Activated naive CD8-positive, alpha-beta T cell treated with anti-CD3 and anti-CD28 coated beads, Interleukin-2, amount 10 ng/mL, durations not matched to agents 7 days and 5 days (primary cell): ENCODE measurements at places on chromosomes 5 and 9. TPM values are rescaled to one million over a fixed set of nuclear protein-coding genes. Genes with fewer than 3 reads are reported as not detected.

DNA sequence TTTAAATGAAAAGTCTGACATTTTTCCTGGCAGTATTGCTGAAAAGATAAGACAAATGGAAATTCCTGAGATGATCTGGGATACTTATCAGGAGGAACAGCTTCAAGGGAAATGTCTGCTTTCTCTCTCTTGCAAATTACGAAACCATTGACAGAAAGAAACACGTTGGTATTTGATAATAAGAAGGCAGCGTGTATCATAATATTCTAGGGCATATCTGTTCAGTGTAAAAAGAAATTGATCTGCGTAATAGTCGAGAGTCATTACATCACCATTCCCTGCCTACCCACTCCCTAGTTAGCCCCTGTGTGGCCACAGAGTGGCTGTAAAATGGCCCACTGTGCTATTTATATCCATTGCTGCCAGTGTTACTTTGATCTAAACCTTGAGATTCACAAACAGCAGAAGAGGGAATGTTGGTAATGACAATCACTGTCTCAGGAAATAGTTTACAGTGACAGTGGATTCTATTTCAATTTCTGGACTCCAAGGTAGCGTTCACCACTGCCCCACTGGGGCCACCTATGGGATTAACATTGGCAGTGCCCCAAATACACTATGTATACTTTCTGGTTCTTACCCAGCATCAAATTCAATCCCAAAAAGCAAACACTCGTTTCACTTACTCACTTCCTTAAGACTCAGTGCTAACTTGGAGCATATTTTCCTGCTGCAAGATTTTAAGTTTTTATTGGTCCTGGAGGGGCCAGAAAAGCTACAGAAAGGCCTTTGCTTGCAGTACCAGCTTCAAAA lies 133.4 kb upstream of the GAS1 start:
- no peak for DNase-seq
- H3K27ac ChIP-seq, result no peak overlapping the region
- no peaks in the 10 kb centered on the region for H3K4me1 ChIP-seq
- H3K4me3 ChIP-seq, result no peak overlapping the region
- no peaks in the 10 kb centered on the region for H3K36me3 ChIP-seq
- no peaks in the 10 kb centered on the region for H3K27me3 ChIP-seq

- H3K36me3 ChIP-seq, result no peaks in the 10 kb centered on the region
- no peaks in the 10 kb centered on the region for H3K4me1 ChIP-seq
- no peak overlapping the region for H3K27ac ChIP-seq
- H3K4me3 ChIP-seq, result no peak overlapping the region
- peaks cover 3% of the 10 kb centered on the region for H3K27me3 ChIP-seq
Observed at GRCh38 chr9:16413509-16414016, 456.9 kb downstream of the BNC2 start.

DNA sequence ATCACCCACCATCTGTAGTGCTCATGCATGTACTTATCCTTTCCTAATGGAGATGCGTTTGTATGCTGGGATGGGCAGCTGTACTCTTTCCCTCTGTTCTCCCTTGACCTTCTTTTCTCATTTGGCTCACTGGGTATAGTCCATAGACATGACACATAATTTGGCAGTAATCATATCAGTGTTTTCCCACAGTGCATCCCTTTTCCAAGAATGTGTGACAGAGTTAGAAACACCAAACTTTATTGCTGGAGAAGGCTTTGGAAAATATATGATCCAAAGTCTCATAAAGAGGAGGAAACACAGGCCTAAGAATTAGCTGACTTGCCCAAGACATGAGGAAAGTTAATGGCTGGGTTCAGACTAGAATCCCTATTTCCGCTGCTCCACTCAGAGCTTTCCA lies 1233.4 kb upstream of the DMAC1 start:
- no peaks in the 10 kb centered on the region for H3K4me1 ChIP-seq
- no peak overlapping the region for H3K4me3 ChIP-seq
- no peaks in the 10 kb centered on the region for H3K36me3 ChIP-seq

DNA sequence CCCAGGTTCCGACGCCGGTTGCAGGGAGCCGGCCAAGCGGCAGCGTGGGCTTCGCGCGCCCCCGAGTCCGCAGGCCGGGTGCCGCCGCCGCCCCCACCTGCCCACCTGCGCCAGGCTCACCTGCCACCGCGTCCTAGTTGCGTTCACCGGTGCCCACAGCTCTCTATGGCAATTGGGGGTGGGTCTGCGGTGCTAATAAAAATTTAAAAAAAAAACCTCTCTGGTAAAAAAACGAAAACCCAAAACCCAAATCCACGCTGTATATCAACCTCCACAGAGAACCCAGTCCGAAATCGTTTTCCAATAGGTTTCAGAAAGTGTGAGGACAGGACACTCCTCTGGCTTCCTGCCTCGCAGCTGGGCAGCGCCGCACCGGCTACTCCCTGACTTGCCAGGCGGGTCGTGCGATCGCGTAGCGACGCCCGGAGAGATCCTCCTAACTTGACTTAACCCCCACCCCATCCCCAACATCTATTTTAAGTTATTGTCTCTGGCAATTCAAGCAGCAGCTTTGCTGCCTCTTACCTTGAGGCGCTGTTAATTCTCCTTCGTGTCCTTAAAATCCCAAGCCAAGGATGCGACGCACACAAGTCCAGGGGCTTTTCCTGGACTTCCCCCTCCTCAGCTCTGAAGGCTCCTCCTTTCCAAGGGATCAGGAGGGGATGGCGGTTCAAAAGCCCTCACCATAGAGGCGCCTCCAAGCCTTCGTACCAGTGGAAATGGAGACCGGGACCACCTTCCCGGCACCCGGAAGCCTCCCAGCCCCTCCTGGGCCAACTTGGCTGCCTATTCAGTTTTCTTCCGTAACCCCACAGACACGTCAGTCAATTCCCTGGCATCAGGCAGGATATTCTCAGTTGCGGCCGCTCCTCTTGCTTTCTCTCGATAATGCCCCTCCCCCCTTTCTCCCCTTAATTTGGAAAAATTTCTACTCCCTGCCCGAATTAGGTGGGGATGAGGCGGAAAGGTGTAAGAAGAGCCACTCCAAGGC lies 1639.4 kb upstream of the C9orf72 start:
- DNase-seq, result no peak
- peaks cover 51% of the 10 kb centered on the region for H3K27me3 ChIP-seq
- peaks cover 2% of the 10 kb centered on the region for H3K4me1 ChIP-seq

- no peak for DNase-seq
- H3K36me3 ChIP-seq, result no peaks in the 10 kb centered on the region
- H3K4me1 ChIP-seq, result peaks cover 20% of the 10 kb centered on the region
- peaks cover 12% of the 10 kb centered on the region for H3K27me3 ChIP-seq
- no peak overlapping the region for H3K27ac ChIP-seq
Observed at GRCh38 chr9:112005939-112006338, 109.3 kb downstream of the UGCG start.

DNA sequence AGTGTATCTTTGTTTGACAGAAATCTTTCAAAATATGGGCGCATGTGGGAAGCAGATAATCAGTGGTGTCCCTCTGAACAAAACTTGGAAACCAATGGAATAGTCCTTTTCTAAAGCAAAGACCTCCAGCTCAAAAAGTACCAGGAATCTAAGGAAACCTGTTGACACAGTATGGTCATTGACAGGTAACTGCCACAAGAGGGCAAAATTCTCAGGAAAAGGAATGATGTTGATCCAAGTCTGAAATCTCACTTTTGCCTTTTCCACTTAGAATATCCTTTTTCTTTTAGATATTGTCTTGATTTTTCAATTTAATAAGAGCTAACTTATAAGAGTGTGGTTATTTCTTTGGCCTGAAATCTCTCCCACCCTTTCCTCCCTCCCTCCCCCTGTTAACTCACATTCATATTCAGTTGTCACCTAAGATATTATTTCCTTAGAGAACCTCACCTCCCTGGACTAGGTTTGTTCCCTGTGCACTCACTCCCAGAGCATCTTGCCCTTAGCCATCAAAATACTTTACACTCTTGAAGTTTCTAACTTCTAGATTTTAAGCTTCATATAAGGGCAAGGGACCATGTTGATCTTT lies 59.0 kb upstream of the BARX1 start:
- H3K4me3 ChIP-seq, result no peak overlapping the region
- H3K36me3 ChIP-seq, result no peaks in the 10 kb centered on the region
- no peak overlapping the region for H3K27ac ChIP-seq
- peaks cover 6% of the 10 kb centered on the region for H3K4me1 ChIP-seq
- DNase-seq, result no peak

DNA sequence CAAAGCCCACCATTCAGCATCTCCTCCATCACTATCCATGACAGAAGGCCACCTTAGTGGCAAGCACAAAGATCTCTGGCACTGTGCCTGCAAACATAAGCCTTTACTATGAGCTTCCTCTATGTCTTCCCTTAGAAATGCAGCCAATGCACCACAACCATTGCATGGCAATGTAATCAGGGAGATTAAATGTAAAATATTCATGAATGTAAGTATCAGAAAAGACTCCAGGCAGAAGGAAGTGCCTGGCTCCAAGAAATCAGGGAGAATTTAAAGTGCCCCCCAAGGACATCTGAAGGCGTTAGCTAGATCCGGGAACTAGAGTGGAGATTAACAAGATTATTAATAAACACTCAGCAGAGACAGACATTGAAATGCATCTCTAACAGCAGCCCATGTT lies 32.5 kb upstream of the MYORG start:
- no peaks in the 10 kb centered on the region for H3K36me3 ChIP-seq
- no peak overlapping the region for H3K4me3 ChIP-seq
- H3K27me3 ChIP-seq, result peaks cover 2% of the 10 kb centered on the region
- DNase-seq, result no peak
- H3K4me1 ChIP-seq, result peaks cover 3% of the 10 kb centered on the region

DNA sequence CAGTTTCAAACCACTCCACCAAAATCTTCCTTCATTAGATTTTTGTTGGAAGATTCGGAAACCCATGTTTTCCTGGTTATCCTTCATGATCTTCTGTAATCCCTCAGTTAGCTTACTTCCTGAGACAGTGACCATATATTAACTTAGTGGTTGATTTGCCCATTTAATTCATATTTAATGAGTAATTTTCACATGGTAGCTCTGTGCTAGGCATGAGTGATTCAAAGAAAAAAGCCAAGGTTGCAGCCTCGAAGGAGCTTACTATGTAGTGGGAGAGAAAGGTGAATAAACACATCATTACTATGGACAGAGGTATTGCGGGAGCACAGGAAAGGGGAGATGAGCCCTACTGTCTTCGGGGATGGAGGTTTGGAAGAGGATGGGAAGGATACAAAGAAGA lies 158.5 kb downstream of the TLE1 start:
- H3K4me1 ChIP-seq, result no peaks in the 10 kb centered on the region
- DNase-seq, result no peak
- H3K36me3 ChIP-seq, result no peaks in the 10 kb centered on the region
- no peak overlapping the region for H3K27ac ChIP-seq
- no peak overlapping the region for H3K4me3 ChIP-seq

DNA sequence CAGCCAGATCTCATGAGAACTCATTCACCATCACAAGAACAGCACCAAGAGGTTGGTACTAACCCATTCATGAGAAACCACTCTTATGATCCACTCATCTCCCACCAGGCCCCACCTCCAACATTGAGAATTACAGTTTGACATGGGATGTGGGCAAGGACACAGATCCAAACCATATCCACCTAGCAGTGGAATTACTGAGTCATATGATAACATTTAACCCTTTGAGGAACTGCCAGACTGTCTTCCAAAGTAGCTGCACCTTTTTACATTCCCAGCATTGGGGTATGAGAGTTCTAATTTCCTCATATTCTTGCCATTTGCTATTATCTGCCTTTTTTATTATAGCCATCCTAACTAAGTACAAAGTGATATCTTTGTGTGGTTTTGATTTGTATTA lies 51.9 kb downstream of the CTNNA1 start:
- DNase-seq, result no peak
- H3K4me3 ChIP-seq, result no peak overlapping the region
- no peak overlapping the region for H3K27ac ChIP-seq
- peaks cover 5% of the 10 kb centered on the region for H3K4me1 ChIP-seq
- H3K27me3 ChIP-seq, result peaks cover 23% of the 10 kb centered on the region

DNA sequence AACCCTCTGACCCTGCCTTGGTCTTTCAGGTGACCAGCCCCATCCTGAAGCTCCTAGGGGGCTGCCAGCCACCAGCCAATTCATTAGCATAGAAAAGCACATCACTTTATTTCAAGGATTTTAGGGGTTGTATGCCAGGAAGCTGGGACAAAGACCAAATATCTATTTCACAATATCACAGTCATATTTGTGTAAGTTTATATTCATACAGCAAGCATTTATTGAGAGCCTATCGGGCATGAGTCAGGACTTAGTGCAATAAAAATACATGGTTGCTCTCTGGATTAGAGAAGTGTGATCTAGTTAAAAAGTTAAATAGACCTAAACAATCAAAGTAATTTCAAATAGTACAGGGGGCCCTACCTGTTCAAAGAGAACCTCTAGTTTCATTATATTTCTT lies 113.8 kb downstream of the ERCC6L2 start:
- peaks cover 36% of the 10 kb centered on the region for H3K36me3 ChIP-seq
- H3K27me3 ChIP-seq, result no peaks in the 10 kb centered on the region
- no peak overlapping the region for H3K27ac ChIP-seq
- DNase-seq, result no peak
- no peaks in the 10 kb centered on the region for H3K4me1 ChIP-seq
- H3K4me3 ChIP-seq, result no peak overlapping the region

DNA sequence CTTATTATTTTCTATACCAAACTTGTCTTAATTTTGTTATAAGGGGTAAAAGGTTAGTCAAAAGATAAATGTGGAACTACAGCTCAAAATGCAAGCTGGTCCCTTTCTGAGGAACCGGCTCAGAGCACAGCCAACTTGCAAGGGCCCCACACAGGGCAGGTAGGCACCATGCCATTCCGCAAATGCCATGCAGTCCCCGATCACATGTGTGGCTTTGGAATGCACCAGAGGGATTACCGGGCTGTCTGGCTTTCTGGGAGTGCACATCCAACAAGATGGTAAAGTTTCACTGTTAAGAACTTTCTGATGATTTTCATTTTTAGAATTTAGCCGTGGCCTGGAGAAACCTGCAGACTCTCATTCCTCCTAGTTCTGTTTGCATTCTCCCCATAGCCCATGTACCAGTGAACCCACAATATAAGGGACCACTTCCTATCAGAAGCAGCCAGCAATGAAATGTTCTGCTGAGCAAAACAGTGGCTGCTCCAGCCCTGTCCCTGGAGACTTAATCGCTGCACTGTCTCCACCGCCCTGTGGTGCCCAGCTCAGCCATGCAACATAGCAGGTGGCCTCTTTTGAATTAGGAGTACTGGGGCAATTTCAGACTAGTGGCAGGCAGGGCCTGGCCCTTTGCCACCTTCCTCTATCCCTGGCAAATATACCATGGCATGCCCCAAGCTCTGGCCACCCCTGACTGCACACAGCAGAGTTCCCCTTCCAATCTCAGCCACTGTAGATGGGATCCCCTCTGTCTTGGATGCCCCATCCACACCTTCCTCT lies 11.4 kb downstream of the SHB start:
- no peaks in the 10 kb centered on the region for H3K36me3 ChIP-seq
- H3K27me3 ChIP-seq, result peaks cover 8% of the 10 kb centered on the region
- no peak overlapping the region for H3K27ac ChIP-seq
- no peak overlapping the region for H3K4me3 ChIP-seq

DNA sequence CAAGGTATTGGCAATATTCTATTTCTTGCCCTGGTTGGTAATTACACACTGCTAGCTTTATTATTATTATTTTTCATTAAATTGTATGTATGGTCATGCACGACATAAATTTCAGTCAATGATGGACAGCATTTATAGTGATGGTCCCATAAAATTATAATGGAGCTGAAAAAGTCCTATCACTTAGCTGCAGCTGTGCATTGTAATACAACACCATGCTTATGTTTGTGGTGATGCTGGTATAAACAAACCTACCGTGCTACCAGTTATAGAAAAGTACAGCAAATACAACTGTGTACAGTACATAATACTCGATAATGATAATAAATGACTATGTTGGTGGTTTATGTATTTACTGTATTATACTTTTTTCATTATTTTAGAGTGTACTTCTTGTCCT lies 65.5 kb downstream of the NR3C1 start:
- H3K4me1 ChIP-seq, result peaks cover 11% of the 10 kb centered on the region
- no peak overlapping the region for H3K27ac ChIP-seq
- H3K27me3 ChIP-seq, result no peaks in the 10 kb centered on the region

The FOXD1 gene
- total RNA-seq, result 0.14 TPM

The CD74 gene
- total RNA-seq, result 350 TPM

The NSMF gene
- total RNA-seq, result 54.3 TPM

The ROPN1L gene
- 1.4 TPM for total RNA-seq

The SEPTIN8 gene
- 39.2 TPM for total RNA-seq

The ASPN gene
- not detected for total RNA-seq
